ENCODE measurements at places on chromosomes 2 and 18. TPM values are rescaled to one million over a fixed set of nuclear protein-coding genes. Genes with fewer than 3 reads are reported as not detected.
A peak's percentile ranks its signal among the peaks of the same experiment; 100 is the strongest.

DNA sequence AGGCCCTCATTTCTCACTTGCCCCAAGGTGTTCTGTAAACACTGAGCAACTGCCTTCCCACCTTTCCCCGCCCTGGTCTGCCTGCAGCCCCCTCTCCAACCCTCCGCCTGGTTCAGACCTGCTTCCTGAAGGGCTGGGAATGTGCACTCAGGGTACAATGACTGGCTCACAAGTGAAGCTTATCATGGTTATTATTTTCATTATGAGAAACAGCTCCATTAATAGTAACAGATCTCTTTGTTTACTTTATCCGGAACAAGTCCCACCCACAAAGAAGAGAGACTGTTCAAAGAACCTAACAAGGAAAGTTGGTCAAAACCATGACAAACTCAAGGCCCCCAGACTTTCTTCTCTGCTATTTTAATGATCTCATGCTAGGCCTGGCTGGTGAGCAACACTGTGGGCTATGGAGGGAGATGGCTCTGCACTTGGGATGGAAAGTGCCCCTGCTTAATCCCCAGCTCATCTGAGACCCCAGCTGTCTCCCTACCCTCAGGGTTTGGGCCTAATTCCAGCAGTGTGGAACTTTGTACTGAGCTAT lies 36.7 kb downstream of the ARHGAP25 start:
- DNase-seq, result no peak

DNA sequence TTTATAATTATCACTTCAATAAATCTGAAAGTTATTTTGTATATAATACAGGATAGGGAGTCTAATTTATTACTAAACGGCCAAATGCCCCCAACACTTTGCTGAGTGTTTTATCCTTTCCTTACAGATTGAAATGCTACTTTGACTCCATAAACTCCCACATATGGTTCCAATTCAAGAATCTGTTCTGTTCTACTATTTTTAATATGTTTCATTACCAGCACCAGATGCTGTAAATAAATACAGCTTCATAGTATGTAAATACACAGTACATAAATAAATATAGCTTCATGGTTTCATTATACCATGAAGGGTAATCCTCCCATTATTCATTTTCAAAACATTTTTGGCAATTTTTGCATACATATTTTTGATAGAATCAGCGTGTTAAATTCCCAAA lies 34.0 kb upstream of the MREG start:
- no peak for DNase-seq

DNA sequence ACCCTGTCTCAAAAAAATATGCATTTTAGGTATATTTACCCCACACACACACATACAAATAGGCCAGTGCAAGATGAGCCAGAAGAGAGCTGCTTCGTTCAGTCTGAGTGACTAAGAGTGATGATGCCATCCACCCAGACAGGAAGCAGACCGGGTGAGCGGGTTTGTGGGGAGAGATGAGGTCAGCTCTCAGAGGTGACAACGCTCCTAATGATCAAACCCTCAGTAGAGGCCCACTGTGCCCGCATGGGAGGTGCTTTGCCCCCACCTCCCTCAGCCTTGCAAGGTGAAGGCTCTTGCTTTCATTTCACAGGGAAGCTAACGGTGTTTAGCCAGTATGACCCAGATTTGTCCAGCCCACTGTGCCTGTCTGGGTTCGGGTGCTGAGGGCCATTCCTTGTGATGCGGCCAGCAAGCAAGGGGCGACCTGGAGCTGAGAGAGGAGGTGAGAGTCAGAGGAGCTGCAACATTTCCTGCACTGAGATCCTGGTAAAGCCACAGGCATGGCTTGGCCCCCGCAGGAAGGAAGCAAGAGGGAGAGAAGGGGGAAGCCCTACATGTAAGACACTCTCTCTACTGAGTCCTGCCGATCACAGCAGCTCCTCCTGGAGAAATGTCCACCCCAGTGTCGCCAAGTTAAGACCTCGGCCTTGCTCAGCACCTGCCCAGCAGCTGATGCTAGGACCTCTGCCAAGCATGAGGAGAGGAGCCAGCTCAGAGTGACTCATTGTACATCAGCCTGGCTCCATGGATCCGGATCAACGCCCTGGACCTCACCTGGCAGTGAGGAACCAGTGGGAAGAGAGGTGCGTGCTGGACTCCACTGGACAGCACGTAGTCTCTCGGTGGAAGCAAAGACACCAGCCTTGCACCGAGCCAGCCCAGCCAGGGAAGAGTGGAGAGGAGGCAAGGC lies 37.0 kb downstream of the NIFK start:
- DNase-seq, result peak; percentile 80

- DNase-seq, result peak; percentile 54
Measured at GRCh38 chr2:138090330-138090729, 126.1 kb downstream of the HNMT start.

GRCh38 chr2:102296449-102296848 lies 14.9 kb upstream of the IL1RL1 start:
- no peak for DNase-seq

DNA sequence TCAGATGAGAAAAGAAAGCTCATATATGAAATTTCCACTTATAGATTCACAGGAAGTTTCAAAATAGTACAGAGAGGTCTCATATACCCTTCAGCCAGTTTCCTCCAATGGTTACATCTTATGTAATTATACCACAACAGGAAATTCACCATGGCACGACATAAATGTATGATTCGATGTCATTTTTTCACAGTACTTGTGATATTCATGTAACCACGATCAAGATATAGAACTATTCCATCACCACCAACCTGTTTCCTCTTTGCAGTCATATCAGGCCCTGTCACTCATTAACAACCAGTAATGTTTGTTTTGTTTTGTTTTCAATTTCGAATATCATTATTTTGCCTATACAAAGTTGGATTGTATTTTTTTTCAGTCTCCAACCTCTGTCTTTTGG lies 314.3 kb upstream of the POU3F3 start:
- no peak for DNase-seq

GRCh38 chr2:61353909-61354308 lies 117.0 kb downstream of the USP34 start:
- no peak for DNase-seq

DNA sequence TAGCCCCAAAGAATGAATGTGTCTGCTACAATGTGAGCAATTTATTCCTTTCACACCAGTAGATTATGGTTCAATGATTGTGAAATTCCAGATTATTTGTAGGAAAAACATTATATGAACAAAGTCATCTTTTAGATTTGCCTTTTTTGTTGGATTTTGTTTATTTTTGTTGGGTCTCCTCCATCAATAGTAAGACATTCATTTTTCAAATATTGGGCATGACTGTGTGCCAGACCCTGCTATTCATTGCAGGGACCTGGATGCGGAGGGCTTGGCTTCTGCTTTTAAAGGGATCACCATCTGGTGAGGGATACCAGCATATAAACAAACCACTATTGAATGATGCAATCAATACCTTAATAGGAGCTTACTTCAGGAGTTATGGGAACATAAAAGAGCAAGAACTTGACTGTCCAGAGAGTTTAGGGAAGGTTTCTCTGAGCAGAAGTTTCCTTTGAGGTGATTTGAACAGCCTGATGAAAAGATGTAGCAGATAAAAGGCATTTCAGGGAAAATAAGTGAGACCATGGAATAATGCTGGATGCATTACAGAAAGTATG lies 486.7 kb downstream of the EPHA4 start:
- peak; percentile 33 for DNase-seq

Gene HOXD13
- total RNA-seq, result 3.1 TPM

Gene RNF125
- total RNA-seq, result 0.29 TPM

Gene IL1A
- 0.06 TPM for total RNA-seq

Gene NEU2
- not detected for total RNA-seq
